ENCODE measurements at places on chromosomes 13 and 19.
A peak's percentile ranks its signal among the peaks of the same experiment; 100 is the strongest.

DNA sequence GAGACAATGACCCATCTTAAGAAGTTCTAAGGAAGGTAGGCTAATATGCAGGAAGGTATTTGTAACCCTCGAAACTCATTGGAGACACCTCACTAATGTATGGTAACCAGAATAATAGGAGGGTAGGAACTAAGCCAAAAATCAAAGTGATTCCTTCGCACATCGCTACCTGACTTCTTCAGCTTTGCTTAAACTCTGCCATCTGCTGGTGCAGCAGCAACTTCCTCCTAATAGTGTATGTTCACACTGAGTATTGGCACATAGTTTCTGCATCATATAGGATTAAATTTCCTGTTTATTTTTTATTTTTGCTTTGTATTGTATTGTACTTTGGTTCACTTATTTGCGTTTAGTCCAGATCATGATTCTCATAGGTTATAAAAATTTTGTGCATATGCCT lies 676.2 kb downstream of the GPC5 start:
- DNase-seq = peak; percentile 34

GRCh38 chr19:55457683-55458457 lies 3.6 kb downstream of the ISOC2 start:
- DNase-seq = no peak

- peak; percentile 39 for DNase-seq
These were observed 2.0 kb downstream of the RAB20 start for GRCh38 chr13:110559429-110559943.

GRCh38 chr19:45742969-45743368 lies 9.7 kb downstream of the MEIOSIN start:
- DNase-seq = no peak

DNA sequence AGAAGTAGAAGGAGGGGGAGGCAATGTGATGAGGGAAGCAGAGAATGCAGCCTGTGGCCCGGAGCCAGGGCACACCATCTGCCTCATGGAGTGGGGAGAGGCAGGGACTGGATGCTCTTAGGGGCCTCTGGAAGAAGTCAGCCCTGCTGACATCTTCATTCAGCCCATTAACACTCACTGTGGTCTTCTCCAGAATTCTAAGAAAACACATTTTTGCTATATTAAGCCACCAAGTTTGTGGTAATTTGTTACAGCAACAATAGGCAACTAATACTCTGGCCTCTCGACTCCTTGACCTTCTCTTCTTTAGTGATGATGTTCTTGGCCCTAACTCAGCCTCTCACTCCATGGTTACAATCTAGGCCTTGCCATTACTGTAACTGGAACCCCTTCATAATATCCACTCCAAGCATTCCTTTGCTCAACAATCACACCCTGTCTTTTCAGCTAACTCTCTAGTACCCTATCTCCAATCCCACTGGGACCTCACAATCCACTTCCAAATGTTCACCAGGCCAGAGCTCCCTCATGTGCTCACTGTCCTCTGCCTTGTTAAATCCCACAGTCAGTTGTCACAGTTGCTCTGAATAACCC lies 98.5 kb downstream of the MIPEP start:
- no peak for DNase-seq

DNA sequence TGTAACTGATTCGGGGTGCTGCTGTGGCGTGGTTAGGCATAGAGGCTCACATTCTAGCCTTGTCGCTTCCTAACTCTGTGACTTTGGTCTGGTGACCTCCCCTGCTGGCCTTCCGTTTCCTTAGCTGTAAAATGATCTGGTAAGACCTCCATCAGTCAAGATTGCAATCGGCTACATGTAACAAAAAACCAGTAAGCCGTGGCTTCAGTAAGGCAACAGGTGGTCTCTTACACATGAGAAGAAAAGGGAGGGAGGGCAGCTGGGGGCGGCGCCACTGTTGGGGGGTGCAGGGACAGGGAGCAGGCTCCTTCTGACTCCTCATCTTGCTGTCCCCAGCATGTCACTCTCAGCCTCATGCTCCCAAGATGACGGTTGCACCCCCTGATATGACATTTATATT lies 148.0 kb downstream of the SIPA1L3 start:
- no peak for DNase-seq

GRCh38 chr13:36259361-36260137 lies 38.1 kb downstream of the CCDC169 start:
- DNase-seq = no peak

DNA sequence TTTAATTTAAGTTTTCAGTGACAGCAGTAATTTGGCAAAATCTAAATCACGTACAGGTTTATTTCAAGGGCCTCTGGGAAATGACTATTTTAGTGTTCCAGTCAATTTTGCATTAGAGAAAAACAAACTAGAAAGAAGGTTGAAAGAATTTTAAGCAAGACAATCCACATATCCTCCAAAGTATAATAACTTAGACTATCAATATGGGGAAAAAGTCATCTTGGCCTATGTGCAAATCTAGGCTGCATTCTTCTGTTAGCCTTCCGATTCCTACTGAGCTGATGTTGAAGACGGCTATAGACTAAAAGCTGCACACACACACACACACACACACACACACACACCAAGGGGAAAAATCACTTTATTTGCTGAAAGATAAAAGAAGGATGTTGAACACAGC lies 81.3 kb downstream of the SLITRK6 start:
- DNase-seq = no peak

- no peak for DNase-seq
These were observed 19.9 kb downstream of the LRFN3 start for GRCh38 chr19:35955881-35956634.

- DNase-seq = no peak
These were observed 95.0 kb upstream of the KLF5 start for GRCh38 chr13:72963762-72964161.

DNA sequence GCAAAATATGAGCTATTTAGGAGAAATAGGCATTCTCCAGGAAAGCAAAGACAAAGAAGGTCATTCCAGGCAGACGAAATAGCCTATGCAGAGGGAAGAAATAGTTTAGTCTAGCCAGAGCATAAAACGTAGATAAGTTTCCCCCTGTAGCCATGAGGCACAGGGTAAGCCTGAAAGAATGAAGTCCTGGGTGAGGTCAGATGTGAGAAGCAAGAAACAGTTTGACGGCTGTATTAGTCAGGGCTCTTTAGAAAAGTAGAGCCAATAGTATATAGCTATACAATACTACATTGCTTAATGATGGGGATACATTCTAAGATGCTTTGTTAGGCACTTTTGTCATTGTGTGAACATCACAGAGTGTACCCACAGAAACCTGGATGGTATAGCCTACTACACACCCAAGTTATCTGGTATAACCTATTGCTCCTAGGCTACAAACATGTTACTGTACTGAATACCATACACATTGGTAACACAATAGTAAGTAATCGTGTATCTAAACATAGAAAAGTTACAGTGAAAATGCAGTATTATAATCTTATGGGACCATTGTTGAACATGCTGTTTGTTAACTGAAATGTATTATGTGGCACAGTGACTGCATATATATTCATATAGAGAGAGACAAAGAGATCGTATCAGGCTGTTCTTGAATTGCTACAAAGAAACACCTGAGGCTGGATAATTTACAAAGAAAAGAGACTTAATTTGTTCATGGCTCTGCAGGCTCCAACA lies 59.3 kb upstream of the WDFY2 start:
- DNase-seq = no peak

- no peak for DNase-seq
These were observed 829.1 kb upstream of the MIR17HG start for GRCh38 chr13:90518417-90518816.

- no peak for DNase-seq
These were observed 271.1 kb downstream of the KCNRG start for GRCh38 chr13:50286324-50286723.

DNA sequence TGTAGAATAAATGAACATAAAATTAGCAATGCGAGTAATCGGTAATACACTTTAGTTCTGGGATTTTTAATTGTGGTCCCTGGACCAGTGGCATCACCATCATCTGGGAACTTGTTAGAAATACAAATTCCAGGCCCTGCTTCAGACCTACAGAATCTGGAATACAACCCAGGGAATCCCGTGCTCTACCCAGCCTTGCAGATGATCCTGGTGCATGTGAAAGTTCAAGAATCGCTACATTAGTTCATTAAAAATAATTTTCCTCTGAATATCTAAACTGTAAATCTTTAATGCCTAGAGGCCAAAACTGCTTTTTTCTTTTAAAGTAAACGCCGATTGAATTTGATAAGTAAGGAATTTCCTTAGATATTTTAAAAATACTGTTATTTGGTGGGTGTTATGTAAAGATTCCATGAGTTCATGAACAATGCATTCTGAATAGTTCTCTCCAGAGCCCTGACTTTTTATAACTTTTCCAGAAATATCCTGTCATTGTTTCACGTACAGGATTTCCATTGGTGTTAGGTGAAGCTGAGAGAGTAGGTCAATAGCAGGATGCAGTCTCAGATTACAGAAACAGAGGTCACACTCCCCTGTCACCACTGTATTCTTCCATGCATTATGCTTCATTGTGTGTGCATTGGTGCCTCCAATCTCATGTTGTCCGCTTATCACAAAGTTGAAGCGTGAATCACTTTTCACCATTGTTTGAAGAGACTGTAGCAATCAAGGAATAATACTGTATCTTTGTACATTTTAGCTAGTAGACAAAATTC lies 596.5 kb upstream of the KLF12 start:
- no peak for DNase-seq

- no peak for DNase-seq
These were observed 1.5 kb downstream of the SMAD9 start for GRCh38 chr13:36918246-36919131.

GRCh38 chr13:73171271-73171682 lies 112.5 kb downstream of the KLF5 start:
- no peak for DNase-seq

DNA sequence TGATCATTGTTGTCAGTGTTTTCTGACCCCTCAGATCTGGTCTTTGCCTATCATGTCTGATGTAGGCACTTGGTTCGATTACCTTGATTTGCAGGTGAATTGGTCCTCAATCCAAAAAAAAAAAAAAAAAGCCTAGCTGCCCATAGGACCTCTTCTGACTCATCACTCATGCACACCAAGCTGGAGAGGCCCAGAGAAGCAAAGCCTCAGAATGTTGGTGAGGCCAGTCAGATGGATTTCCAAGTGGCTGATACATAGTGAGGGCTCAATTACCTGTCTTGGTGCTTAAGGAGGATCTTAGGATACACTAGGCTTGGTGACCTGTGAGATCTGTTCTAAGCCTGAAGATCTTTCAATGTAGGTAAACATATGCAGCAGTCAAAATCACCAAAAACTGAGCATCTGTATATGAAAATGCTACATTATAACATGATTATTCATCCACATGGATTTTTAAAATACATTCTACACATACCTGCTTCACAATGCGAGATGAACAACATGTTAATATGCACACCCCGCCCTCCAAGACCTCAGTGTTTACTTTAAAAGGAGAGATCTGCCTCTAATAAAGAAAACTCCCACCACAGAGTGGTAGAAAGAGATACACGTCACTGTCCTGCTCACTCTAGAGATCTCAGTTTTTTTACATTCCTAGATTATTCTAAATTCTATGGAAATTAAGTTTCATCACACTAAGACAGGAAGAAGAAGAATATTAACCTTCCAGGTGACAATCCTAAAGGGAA lies 79.9 kb upstream of the RAP2A start:
- no peak for DNase-seq

- DNase-seq = peak; percentile 60
These were observed 82.6 kb upstream of the OXGR1 start for GRCh38 chr13:97076898-97077297.

- DNase-seq = no peak
These were observed 778.7 kb upstream of the PCDH20 start for GRCh38 chr13:62194371-62194770.

DNA sequence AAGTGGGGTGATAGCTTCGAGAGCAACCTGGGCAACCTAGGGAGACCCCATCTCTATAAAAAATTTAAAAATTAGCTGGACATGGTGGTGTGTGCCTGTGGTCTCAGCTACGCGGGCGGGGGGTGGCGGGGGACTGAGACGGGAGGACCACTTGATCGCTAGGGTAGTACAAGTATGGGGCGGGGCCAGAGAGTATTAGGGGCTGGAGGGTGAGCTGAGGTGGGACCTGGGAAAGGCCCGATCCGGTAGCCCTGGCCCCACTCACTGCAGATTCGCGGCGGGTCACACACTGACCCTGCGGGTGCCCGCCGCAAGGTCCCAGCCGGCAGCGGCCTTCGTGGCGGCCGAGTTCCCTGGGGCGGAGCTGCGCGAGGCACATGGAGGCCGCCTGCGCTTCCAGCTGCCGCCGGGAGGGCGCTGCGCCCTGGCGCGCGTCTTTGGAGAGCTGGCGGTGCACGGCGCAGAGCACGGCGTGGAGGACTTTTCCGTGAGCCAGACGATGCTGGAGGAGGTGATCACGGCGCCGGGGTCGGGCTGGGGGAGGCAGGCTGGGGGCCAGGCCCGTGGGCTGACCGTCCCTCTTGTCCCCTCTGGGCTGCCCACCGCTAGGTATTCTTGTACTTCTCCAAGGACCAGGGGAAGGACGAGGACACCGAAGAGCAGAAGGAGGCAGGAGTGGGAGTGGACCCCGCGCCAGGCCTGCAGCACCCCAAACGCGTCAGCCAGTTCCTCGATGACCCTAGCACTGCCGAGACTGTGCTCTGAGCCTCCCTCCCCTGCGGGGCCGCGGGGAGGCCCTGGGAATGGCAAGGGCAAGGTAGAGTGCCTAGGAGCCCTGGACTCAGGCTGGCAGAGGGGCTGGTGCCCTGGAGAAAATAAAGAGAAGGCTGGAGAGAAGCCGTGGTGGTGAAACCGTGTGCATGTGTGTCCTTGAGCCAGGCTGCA lies 2.0 kb upstream of the ARHGAP45 start:
- DNase-seq = no peak

GRCh38 chr19:6384381-6384780 lies 8.6 kb downstream of the GTF2F1 start:
- DNase-seq = no peak

- no peak for DNase-seq
These were observed 339.4 kb downstream of the SPRY2 start for GRCh38 chr13:80001510-80001842.

DNA sequence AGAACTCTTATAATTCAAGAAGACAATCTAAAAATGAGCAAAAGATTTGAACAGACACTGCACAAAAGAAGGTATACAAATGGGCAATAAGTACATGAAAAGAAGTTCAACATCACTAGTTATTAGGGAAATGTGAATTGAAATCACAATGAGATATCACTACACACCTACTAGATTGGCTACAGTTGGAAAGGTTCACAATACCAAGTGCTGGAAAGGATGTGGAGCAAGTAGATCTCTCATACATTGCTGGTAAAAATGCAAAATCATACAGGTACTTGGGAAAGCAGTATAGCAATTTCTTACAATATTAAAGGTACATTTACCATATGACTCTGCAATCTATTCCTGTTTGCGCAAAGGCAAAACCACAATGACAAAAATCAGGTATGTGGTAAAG lies 145.7 kb downstream of the LHFPL6 start:
- no peak for DNase-seq

GRCh38 chr13:29934531-29935308 lies 84.3 kb upstream of the UBL3 start:
- DNase-seq = no peak

GRCh38 chr19:23718802-23719201 lies 31.8 kb upstream of the ZNF675 start:
- no peak for DNase-seq

GRCh38 chr13:79455331-79455730 lies 25.6 kb upstream of the NDFIP2 start:
- DNase-seq = no peak

- DNase-seq = peak; percentile 40
These were observed 9.3 kb downstream of the ZNF780A start for GRCh38 chr19:40081411-40081810.

GRCh38 chr13:91017031-91017668 lies 330.3 kb upstream of the MIR17HG start:
- DNase-seq = peak; percentile 56

- DNase-seq = no peak
These were observed 219.4 kb downstream of the KLF5 start for GRCh38 chr13:73278186-73278585.

GRCh38 chr13:33446821-33447725 lies 161.5 kb upstream of the STARD13 start:
- no peak for DNase-seq

Measured in AML-193 (cell line).